Calu3 (cell line): ENCODE measurements at places on chromosomes 11 and 22. TPM values are rescaled to one million over a fixed set of nuclear protein-coding genes. Genes with fewer than 3 reads are reported as not detected.

Gene C11orf42
- not detected in 2 replicates for total RNA-seq

Gene IGHMBP2
- total RNA-seq = 27.6 and 32.4 TPM in 2 replicates

Gene PGA5
- total RNA-seq = not detected in 2 replicates

Gene TMEM25
- 7.8 and 8.1 TPM in 2 replicates for total RNA-seq

GRCh38 chr11:20163783-20164481 is 3.7 kb upstream of the DBX1 start:
- no peak for DNase-seq
